ENCODE measurements at places on chromosomes 4 and X.

GRCh38 chr4:24137671-24138601 lies 248.1 kb upstream of the PPARGC1A start:
- no peak for DNase-seq

GRCh38 chr4:38490753-38491446 lies 173.1 kb upstream of the KLF3 start:
- no peak for DNase-seq

DNA sequence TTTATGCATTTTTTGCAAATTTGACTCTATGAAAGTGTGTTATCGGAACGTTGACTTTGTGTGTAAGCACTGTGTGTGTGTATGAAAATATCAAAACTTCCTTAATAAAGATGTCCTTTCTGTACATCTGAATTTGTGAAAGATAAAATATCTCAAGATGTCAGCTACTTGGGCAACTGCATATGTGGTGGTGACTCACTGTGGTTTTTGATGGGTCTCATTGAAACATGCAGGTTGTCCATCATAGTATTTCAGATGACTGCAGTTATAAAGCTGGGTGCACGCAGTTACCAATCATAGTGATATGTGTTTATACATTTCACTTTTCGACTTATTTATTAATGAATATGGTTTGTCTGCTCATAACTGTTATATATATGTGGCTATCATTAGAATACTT lies 19.7 kb upstream of the BBS12 start:
- no peak for DNase-seq

DNA sequence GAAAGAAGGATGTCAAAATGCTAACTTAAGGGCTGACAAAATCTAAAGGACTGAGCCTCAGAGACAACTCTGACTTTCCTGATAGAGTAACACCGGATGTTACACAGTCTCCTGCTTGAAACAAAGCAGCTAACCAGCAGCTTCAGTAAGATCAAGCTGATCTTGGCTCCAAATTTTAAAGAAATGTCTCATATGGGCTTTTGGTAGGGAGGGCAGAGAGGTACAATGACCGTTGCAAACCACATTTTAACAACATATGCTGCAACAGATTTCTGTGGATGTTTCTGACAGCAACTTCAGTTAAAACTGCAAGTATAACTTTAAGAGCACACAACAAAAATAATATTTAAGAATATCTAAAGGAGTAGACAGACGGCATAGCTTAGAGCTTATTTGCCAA lies 9.1 kb downstream of the RPGR start:
- DNase-seq, result no peak

DNA sequence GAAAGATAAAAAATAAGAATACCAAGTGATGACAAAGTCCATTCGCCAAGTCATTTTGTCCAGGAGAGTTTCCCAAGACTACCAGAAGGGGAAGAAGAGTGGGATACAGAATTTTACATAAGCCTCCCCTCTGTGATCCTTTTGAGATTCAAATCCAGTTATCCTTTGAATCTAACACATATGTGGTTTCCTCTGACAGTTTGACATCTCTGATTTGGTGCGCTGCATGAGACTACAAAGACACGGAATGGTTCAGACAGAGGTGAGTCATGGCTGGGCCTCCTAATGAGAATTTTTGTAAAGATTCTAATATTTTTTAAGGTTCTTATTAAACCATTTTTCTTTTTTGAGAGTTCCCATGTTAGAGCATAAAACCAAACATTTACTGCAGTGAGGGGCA lies 38.3 kb downstream of the SLC10A6 start:
- DNase-seq, result no peak

DNA sequence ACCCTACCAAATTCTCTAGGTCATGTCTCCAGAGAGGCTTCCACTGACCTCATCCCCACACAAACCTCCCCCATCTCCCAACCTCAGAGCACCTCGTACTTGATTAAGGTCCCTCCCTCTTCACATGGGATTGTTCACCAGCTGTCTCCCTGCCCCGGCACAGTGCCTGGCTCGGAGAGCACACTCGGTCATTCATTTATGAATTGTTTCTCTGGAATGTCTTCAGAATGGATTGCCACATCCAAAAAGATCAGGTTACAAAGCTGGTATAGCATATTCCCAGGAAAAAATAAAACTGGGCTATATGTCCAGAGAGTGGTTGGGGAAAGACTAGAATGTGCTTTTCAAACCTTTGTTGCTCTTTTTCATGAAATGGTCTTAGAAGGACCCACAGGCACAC lies 21.6 kb downstream of the JAKMIP1 start:
- DNase-seq, result no peak

DNA sequence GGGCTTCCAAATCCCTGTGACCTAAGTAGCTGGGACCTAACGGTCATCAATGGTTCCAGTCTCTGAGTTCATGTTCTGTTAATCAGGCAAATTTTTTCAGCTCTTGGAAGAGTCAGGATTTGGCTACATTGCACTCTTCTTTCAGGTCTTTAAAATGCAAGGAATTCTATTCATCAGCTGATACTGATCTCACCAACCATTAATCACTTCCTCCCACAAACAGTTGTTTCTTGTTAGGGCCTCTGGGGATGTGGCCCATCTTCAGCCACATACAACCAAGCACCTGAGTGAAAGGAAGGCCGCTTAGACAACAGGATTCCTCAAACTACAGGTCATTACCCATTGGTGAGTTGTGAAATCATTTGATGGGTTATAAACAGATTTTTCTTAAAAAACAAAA lies 71.7 kb downstream of the FANCB start:
- no peak for DNase-seq

GRCh38 chrX:42954880-42955279 lies 176.9 kb upstream of the PPP1R2C start:
- no peak for DNase-seq

DNA sequence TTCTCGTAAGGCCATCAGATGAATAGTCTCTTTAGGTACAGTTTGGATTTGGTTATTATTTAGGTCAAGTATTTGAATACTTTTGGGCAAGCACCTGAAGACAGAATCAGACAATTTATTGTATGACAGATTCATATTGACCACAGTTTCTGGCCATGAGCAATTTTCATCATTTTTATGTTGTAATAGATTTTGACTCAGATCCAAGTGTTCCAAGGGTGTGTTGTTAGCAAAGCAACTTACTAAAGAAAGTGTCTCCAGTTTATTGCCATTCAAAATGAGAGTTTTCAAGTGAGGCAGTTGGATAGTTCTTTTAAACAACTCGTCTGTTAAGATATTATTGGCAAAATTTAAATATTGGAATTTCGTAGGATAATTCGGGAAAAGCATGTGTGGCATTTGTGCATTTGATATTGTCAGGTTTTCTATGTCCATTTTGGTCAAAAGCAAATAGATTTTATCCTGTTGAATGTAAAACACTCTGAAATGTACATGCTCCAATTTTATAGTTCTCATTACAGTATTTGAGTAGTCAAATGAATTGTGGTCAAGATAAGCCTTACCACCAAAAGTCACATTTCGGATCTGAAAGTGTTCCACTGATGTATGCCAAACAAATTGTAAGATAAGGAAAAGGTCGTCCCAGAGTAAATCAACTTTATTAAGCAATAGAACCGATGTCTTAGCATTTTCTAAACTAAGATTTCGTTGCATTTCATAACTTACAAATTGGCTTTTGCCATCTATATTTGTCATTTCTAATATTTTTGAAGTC lies 8.4 kb downstream of the TLR10 start:
- DNase-seq, result no peak

DNA sequence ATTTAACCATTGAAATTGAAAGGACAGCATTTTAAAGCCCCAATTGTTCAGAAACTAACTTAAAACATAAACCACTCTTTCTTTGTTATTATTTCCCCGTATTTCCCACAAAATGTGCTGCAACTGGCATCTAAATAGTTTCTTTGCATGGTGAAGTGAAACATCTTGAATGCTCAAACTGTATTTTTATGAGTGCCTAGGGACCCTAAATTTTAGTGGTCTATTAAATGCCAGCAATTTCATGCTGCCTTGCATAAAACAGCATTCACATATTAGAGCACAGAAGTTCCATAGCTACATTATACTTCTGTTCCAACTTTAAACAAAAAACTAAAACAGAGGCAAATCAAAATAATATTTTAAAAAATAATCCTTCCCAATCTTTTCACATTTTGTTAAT lies 5.4 kb downstream of the RAB28 start:
- DNase-seq, result no peak

GRCh38 chr4:173218411-173219125 lies 50.0 kb downstream of the GALNT7 start:
- no peak for DNase-seq

Data from central memory CD8-positive, alpha-beta T cell (primary cell).